ENCODE measurements at places on chromosomes 16 and 17. TPM values are rescaled to one million over a fixed set of nuclear protein-coding genes. Genes with fewer than 3 reads are reported as not detected.

DNA sequence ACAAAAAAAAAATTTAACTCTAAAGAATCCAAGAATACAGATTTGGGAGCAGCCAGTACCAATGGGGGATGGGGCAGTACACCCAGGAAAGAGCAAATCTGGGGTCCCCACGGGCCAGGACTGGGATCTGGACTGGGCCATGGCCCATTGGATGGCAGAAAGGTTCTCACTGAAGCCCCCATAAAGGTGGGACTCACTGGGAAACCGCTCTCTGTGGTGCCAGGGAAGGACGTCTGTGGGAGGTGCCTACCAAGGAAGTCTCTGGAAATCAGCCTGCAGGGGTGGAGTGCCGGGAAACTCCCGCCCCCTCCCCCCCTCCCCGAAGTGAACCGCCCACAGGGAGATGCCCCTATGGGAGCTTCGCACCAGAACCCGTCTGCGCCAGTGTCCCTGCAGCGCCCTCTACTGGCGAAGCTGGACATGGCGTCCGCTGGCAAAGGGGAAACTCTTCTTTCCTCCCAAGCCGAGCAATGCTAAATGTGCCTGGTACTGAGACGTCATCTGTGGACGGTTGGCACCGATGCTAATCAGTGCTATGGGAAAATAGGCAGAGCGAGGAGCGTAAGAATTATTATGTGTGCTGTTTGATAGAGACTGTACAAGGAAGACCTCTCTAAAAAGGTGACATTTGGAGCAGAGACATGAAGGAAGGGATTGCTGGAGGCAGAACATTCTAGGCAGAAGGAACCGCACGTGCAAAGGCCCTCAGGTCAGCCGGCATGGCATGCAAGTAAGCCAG, 671.1 kb downstream of the WWOX start:
- no peak overlapping the region for H3K4me3 ChIP-seq
- DNase-seq, result peak; percentile 1
- H3K27me3 ChIP-seq, result no peaks in the 10 kb centered on the region
- no peaks in the 10 kb centered on the region for H3K36me3 ChIP-seq

Gene DNAH17
- polyA plus RNA-seq, result not detected

Gene CBX2
- polyA plus RNA-seq, result 0.77 TPM

GRCh38 chr17:56603486-56604238, 10.2 kb downstream of the NOG start:
- H3K27me3 ChIP-seq, result no peaks in the 10 kb centered on the region
- no peaks in the 10 kb centered on the region for H3K36me3 ChIP-seq
- no peak overlapping the region for H3K4me3 ChIP-seq
- no peaks in the 10 kb centered on the region for H3K4me1 ChIP-seq
- peak; percentile 42 for DNase-seq

- no peak for DNase-seq
- peaks cover 5% of the 10 kb centered on the region for H3K4me1 ChIP-seq
- no peak overlapping the region for H3K4me3 ChIP-seq
- H3K36me3 ChIP-seq, result no peaks in the 10 kb centered on the region
- H3K27me3 ChIP-seq, result no peaks in the 10 kb centered on the region
These were observed 99.8 kb downstream of the PITPNC1 start for GRCh38 chr17:67476787-67477335.

Gene SLC6A2
- polyA plus RNA-seq, result not detected

Gene NT5C
- 21.6 TPM for polyA plus RNA-seq

- no peak overlapping the region for H3K27ac ChIP-seq
- H3K36me3 ChIP-seq, result no peaks in the 10 kb centered on the region
- H3K4me3 ChIP-seq, result no peak overlapping the region
These were observed 35.7 kb upstream of the MED9 start for GRCh38 chr17:17440938-17441675.

Gene PRKCB
- 0.03 TPM for polyA plus RNA-seq

Gene NATD1
- polyA plus RNA-seq, result 1.8 TPM

DNA sequence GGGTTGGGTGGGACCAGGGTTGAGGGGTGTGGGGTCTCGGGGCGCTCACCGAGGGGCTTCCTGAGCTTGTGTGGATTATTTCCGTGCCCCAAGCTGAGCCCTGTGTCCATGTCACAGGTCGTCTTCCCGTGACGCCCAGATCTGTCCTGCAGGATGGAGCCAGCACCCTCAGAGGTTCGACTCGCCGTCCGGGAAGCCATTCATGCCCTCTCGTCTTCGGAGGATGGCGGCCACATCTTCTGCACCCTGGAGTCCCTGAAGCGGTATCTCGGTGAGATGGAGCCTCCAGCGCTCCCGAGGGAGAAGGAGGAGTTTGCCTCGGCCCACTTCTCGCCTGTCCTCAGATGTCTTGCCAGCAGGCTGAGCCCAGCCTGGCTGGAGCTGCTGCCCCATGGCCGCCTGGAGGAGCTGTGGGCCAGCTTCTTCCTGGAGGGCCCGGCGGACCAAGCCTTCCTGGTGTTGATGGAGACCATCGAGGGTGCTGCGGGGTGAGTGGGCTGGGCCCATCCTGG, 1.0 kb downstream of the TELO2 start:
- peak; percentile 65 for DNase-seq
- peak overlapping the region; percentile 88 for H3K4me3 ChIP-seq
- H3K36me3 ChIP-seq, result peaks cover 11% of the 10 kb centered on the region
- H3K27me3 ChIP-seq, result no peaks in the 10 kb centered on the region
- H3K27ac ChIP-seq, result peak overlapping the region; percentile 91
- H3K4me1 ChIP-seq, result no peaks in the 10 kb centered on the region

Gene KAT8
- 19.7 TPM for polyA plus RNA-seq

- DNase-seq, result no peak
- no peak overlapping the region for H3K4me3 ChIP-seq
- H3K36me3 ChIP-seq, result no peaks in the 10 kb centered on the region
- no peak overlapping the region for H3K27ac ChIP-seq
- no peaks in the 10 kb centered on the region for H3K27me3 ChIP-seq
- no peaks in the 10 kb centered on the region for H3K4me1 ChIP-seq
These were observed 429.0 kb upstream of the CDH5 start for GRCh38 chr16:65937455-65937854.
